Stimulated activated CD4-positive, alpha-beta T cell treated with anti-CD3 and anti-CD28 coated beads, Interleukin-1b, Interleukin-23, amount 100 ng/mL, for 24 hours (primary cell): ENCODE measurements at places on chromosomes 13 and 19.
A peak's percentile ranks its signal among the peaks of the same experiment; 100 is the strongest.

DNA sequence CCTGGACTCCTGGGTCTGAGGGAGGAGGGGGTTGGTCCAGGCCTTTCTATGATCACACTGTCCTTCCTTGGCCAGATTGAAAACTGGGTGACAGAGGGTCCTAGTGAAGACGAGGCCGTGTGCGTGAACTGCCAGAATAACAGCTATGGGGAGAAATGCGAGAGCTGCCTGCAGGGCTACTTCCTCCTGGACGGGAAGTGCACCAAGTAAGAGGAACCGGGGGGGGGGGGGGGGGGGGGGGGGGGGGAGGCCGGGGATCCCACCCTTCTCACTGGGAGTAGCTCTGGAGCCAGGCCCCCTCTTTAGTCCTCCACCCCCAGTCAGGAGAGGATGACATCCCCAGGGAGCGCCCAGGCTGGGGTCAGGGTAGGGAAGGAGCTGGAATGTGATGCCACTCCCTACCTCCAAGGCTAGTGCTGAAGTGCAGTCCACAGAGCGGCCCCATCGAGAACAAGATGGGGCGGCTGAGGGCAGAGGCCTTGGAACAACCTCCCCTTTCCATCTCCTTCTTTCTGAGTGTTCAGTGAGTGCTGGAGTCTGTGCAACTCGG lies 19.4 kb downstream of the CNFN start:
- DNase-seq, result no peak

DNA sequence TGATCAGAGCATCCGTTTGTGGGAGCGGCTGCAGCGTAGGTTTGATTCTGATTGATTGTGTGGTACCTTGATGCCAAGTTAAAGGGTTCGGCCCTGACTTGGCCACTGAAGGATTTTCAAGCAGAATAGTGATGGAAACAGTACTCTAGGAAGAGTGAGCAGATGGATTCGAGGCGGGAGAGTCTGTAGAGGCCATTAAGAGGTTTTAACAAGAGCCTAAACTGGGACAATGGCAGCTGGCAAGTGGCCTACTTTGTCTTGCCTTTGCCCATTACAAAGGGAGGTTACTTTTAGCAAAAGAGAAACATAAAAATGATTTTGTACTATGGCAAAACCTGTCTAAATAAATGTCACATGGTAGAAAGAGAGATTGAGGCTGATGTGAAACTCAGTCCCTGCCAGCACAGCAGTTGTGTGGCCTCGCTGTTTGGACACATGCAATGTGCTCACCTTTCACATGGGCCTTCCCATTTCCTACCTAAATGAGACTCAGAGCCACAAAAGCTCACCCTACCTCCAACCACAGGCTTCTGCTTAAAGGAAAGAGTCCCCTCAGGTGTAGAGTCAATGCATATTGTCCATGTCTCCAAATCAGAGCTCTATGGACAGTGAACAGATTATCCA lies 62.4 kb upstream of the RAP2A start:
- DNase-seq, result no peak

- DNase-seq, result no peak
Measured at GRCh38 chr13:51241720-51242119, 19.5 kb downstream of the FAM124A start.

GRCh38 chr19:50705422-50706019 lies 14.1 kb downstream of the SHANK1 start:
- no peak for DNase-seq

DNA sequence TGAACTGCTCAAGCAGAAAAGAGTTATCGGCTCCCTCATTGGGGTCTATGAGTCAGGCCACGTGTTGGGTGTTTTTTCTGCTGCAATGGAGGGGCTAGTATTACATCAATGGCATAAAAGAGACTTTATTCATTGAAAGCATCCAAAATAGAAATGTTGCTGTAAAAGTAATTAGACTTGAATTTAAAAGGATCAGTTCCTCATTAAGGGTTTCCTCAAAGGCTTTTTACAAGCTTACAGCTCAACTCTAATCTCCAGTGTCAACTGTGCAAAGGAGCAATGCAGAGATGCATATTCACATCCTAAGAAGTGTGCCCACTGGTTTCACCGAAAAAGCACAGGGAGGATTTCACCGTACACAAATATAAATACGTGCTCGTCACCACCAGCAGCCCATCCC lies 300.3 kb downstream of the FOXO1 start:
- no peak for DNase-seq

- DNase-seq, result no peak
Measured at GRCh38 chr13:38418286-38418685, 68.6 kb downstream of the UFM1 start.

GRCh38 chr13:113533161-113533840 lies 42.8 kb upstream of the DCUN1D2 start:
- no peak for DNase-seq

GRCh38 chr19:18432275-18433014 lies 5.5 kb downstream of the ISYNA1 start:
- no peak for DNase-seq

DNA sequence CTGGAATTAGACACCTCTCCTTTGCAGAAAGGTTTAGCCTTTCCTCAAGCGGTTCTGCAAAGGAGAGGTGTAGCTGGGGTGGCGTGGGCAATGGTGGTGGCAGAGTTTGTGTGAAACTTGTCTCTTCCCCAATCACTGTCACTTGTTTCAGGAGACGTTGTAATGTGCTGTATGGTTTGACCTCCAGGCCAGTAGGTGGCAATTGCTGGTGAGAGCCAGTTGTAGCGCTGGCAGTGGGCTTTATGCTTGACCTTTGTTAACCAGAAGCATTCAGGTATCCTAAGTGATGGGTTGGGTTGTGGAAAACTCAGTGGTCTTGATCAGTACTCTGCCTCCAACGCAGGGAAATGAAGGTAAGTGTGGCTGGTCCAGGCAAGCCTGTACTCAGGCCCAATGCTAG lies 12.7 kb upstream of the LILRA5 start:
- no peak for DNase-seq

DNA sequence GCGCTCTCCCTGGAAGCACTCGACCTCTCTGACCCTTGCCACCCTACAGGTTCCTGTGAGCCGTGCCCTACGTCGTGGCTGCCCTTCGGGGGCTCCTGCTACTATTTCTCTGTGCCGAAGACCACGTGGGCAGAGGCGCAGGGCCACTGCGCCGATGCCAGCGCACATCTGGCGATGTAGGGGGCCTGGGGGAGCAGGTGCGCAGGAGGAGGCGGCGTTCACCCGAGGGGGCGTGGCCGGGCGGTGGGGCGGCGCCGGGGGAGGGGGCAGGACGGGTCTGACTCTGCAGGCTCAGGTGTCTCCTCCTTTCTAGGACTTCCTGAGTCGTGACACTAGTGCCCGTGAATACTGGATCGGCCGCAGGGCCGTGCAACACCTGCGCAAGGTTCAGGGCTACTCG lies 26.4 kb downstream of the CLEC4M start:
- peak; percentile 12 for DNase-seq

DNA sequence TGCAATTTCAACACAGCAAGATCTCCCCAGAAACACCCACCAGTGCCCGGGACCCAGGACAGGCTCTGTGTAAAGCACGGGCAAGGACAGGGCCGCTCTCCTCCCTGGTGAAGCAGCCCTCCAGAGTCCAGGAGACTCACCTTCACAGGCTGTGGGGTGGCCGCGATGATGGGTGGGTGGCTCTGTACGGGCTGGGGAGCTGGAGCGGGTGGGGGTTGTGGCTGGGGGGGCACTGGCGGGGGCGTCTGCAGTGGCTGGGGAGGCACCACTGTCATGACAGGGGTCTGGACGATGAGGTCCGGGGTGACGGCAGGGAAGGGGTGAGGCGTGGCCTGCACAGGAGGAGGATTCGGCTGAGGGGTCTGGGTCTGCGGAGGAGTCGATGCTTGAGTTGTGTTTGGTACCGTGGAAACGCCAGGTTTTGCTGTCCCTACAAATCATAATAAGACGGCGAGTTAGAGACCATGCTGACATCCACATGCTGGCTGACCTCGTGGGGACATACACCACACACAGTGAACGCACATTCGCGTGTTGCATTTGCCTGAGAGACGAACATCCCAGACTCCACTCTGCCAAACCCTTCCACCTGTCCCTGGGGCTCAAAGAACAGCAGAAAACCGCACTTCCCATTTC lies 33.1 kb upstream of the EPHX3 start:
- no peak for DNase-seq

DNA sequence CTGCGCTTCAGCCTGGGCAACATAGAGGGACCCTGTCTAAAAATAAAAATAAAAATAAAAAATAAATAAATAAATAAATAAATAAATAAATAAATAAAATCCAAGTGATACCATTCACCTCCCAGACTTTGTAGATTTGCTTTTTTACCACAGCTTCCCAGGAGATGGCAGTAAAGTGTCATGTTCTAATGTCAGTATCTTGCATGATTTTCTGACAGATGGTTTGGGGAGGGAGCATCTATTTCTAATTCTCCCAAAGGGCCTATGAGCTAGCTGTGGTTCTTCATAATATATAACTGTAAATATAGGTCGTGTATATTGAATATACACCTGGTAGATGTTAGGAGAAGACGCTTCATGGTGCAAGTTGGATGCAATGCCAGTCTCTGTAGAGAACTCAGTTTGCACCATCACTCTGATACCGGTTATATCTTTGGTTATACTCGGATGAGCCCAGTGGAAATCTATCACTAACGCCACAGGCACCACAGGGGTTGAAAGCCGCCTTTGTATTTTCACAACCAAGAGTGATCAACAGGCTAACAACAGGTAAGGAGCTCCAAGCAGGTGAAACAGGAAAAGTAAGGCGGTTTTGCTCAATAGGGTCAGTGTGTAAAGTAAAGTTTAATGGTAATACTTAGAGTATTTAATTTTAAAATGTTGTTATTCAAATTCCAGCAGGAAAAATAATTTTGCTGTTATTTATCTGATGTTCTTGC lies 13.9 kb downstream of the APLP1 start:
- no peak for DNase-seq

- no peak for DNase-seq
Measured at GRCh38 chr13:104784891-104785290, 1718.7 kb upstream of the SLC10A2 start.

- no peak for DNase-seq
Measured at GRCh38 chr13:87234981-87235380, 436.2 kb upstream of the SLITRK5 start.

GRCh38 chr13:42393573-42394360 lies 121.8 kb downstream of the AKAP11 start:
- DNase-seq, result no peak

- no peak for DNase-seq
Measured at GRCh38 chr19:39518458-39518857, 3.5 kb downstream of the SELENOV start.

DNA sequence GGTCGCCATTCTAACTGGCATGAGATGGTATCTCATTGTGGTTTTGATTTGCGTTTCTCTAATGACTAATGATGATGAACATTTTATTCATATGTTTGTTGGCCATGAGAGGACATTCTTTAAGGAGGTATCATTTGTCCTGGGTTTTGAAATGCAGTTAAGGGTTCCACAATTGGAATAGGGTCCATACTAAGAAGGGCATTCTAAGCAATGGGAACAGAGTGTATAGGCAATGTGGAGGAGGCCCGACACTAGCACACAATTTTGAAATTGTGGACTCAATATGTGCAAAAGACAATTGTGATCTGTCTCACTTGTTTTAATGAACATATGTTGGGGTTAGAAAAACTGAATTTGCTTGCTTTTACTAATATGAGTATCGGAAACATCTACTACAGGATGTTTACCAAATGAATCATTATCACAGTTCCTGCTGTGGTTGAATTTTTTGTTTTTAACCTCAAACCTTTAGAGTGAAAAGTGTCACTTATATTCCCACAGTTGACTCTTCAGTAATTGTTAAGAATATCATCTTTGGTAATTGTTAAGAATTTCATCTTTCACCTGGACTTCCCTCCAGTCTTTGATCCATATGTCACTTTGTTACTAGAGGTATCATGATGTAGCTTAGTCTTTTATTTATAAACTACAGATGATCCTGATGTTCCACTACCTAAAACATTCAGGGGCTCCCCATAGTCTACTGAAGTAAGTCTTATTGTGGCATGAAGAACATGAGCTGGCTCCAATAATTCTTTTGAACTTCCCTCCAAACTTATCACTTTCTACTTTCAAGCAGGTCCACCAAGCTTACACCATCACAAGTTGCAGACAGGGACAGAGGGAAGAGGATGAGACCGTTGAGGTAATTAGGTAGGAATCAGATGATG lies 109.7 kb upstream of the KLF12 start:
- no peak for DNase-seq

GRCh38 chr13:91904597-91904996 lies 506.2 kb downstream of the GPC5 start:
- no peak for DNase-seq

GRCh38 chr19:5035793-5036697 lies 67.1 kb downstream of the KDM4B start:
- DNase-seq, result no peak

- no peak for DNase-seq
Measured at GRCh38 chr19:33503433-33504057, 18.0 kb downstream of the PEPD start.

DNA sequence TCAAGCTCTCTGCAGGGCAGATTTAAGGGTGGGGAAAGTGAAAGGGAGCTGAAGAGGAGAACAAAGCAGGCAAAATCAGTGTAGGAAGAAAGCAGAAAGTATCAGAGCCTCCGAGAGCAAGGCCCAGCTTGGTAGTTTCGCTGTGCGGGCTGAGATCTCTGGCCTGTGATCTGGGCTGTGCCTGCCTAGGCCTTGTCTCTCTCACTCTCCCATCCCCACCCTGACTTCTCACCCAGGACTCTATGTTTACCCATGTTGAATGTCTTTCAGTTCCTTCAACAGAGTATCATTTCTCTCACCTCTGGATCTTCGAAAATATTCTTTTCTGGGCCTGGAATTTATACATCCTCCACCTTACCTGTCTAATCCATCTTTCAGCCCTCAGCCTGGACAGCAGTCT lies 391.3 kb downstream of the FOXO1 start:
- no peak for DNase-seq

DNA sequence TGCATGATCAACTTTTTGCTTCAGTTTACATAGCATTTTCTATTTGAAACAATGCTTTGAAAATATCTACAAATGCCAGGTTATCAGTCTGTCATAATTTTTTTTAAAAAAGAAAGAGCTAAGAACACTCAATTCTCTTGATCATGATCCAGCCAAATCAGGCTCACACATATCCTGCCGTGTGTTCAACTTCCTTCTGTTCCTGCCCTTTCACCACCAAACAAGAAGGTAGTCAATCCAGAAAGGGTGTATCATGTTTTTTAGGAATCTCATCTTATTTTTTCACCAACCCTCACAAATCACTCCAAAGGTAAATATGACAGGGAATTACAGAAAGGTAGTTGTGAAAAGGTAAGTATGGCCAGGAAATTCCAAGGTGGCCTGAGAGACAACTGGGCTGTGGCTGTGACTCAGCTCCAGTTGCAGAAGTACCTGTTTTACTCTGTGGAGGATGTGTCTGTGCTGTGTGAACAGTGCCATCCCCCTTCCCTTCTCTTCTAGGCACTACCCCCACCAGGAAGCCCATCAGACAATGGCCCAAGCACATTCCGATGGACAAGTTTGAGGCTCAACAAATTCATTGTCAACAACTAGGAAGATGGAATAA lies 138.8 kb upstream of the GJB6 start:
- DNase-seq, result no peak

GRCh38 chr13:30702006-30702405 lies 33.3 kb upstream of the ALOX5AP start:
- DNase-seq, result no peak
